ENCODE measurements at places on chromosomes 6 and 20. TPM values are rescaled to one million over a fixed set of nuclear protein-coding genes. Genes with fewer than 3 reads are reported as not detected.

SLC17A1 gene
- total RNA-seq: not detected

TP53TG5 gene
- total RNA-seq: 1.1 TPM

PLAGL2 gene
- total RNA-seq: 3.9 TPM

GLP1R gene
- not detected for total RNA-seq

SS18L1 gene
- 23.7 TPM for total RNA-seq

All from A375 (cell line).